ENCODE measurements at places on chromosomes 3 and 15. TPM values are rescaled to one million over a fixed set of nuclear protein-coding genes. Genes with fewer than 3 reads are reported as not detected.
A peak's percentile ranks its signal among the peaks of the same experiment; 100 is the strongest.

DNA sequence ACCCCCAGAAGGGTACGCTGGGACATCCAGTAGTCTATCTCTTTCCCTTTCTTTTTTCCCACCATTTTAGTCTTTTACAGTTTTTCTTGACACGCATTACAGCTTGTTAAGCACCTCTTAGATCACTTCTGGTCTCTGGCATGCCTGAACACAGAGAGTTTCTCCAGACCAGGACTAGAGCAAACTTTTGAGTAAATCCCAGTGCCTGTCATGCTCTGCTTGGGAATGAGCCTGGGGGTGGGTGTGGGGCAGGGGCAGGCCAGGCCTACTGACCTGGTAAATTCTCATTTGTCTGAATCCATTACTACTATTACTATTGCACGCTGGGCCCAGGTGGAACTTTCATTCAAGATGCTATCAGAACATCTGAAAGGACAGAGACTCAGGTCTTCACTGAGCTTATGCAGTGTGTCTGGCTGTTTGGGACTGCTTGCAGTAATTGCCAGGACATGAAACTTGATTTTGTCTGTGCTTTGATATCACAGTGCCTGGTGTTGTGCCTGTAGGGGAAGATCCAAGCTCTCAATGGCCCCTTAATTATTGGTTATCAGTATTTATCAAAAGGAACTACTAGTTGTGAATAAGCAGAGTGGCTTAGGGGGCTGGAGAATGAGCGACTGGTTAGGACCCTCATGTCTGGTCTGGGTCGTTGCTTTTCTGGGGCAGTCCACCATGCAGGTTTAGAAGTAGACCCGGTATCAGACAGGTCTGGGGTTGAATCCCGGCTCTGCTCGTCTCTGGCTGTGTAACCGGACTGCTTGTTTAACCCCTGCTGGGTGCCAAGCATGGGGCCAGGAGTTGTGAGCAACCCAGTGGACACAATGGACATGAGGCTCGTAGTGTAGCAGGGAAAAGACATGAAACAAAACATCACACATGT, 196.1 kb upstream of the TLE3 start:
- H3K4me3 ChIP-seq: no peak overlapping the region
- H3K36me3 ChIP-seq: no peaks in the 10 kb centered on the region
- no peak for DNase-seq
- peaks cover 8% of the 10 kb centered on the region for H3K4me1 ChIP-seq
- H3K27me3 ChIP-seq: no peaks in the 10 kb centered on the region

Gene GOLGA6A
- not detected for total RNA-seq

Gene PIERCE2
- 0.85 TPM for total RNA-seq

DNA sequence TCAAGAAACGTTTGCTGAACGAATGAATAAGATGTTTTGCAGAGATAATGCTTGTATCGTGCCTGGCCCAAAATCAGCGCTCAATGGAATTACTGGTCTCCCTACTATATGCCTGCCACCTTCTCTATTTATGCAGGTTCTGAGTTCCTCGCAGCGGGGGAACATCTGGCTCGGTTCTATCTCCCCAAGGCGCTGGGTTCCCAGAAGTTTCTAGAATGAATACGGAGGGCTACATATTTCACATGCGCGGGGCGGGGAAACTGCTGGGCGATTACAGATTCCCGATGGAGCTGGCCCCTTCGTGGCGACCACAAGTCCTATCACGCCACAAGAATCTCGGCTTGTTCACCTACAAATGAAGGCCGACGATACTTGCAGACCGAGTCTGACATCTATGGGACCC, 411 bp upstream of the EIF2B5 start:
- peak overlapping the region; percentile 96 for H3K4me3 ChIP-seq
- H3K36me3 ChIP-seq: no peaks in the 10 kb centered on the region
- peak overlapping the region; percentile 91 for H3K27ac ChIP-seq

GRCh38 chr3:12194209-12194608, 35.5 kb upstream of the TIMP4 start:
- H3K36me3 ChIP-seq: no peaks in the 10 kb centered on the region
- no peak for DNase-seq
- H3K4me3 ChIP-seq: no peak overlapping the region
- no peaks in the 10 kb centered on the region for H3K27me3 ChIP-seq
- no peaks in the 10 kb centered on the region for H3K4me1 ChIP-seq
- no peak overlapping the region for H3K27ac ChIP-seq

DNA sequence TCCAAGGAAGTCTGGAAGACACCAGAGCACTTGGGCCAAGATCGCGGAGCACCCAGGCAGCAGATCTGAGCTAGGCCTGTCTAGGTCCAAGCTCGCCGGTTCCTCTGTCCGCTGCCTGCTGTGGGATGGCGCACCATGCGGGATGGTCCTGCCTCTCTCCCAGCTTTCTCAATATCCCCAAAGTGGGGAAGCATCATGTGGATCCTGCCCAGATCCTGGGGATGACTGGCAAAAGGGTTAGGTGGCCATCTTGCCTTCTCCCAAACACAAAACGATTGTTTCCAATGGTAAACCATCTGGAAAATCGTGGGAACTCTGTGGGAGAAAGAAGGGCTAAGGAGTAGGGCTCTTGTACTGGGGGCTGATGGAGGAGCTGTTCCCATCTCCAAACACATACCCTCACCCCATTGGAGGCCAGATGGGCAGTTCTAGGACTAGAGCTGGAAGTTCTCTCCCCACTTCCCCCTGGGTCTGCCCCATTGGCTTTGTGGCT, 8.9 kb downstream of the PRKCD start:
- no peaks in the 10 kb centered on the region for H3K36me3 ChIP-seq
- H3K27ac ChIP-seq: no peak overlapping the region
- H3K4me1 ChIP-seq: peaks cover 48% of the 10 kb centered on the region
- no peak for DNase-seq
- no peak overlapping the region for H3K4me3 ChIP-seq
- H3K27me3 ChIP-seq: no peaks in the 10 kb centered on the region

Gene CCR1
- 31.1 TPM for total RNA-seq

Gene ALDH1L1
- total RNA-seq: 66.2 TPM

- H3K27ac ChIP-seq: peak overlapping the region; percentile 91
- H3K27me3 ChIP-seq: no peaks in the 10 kb centered on the region
- peak overlapping the region; percentile 72 for H3K4me3 ChIP-seq
- no peak for DNase-seq
These were observed 13.1 kb downstream of the TNK2 start for GRCh38 chr3:195895078-195895860.

GRCh38 chr3:128083980-128084674, 31.9 kb downstream of the SEC61A1 start:
- H3K4me3 ChIP-seq: no peak overlapping the region
- peaks cover 4% of the 10 kb centered on the region for H3K36me3 ChIP-seq
- no peaks in the 10 kb centered on the region for H3K27me3 ChIP-seq
- peak; percentile 76 for DNase-seq
- peak overlapping the region; percentile 36 for H3K27ac ChIP-seq

Gene CHDH
- total RNA-seq: 5.2 TPM

Gene GPR176
- total RNA-seq: 7.3 TPM

Gene ZNF35
- total RNA-seq: 5.5 TPM

- no peaks in the 10 kb centered on the region for H3K27me3 ChIP-seq
- no peaks in the 10 kb centered on the region for H3K4me1 ChIP-seq
- H3K4me3 ChIP-seq: no peak overlapping the region
- no peak overlapping the region for H3K27ac ChIP-seq
- DNase-seq: no peak
These were observed 21.3 kb upstream of the LRRC58 start for GRCh38 chr3:120370463-120370862.

DNA sequence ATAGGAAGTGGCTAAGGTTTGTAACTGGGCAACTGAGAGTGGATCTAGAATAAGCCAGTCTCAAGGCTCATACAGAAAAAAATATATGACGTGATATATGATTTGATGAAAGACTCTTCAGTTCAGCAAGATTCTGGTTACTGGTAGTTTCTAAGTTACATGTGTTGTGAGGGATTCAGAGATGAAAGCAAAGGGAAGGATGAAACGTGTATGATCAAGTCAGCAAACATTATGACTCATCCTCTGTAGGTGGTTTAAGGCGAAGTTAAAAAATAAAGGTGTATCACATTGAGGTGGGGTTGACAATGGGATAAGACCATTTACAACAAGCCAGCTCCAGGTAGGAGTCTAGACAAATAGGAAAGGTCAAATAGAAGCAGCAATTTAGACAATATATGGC, 16.2 kb downstream of the TERC start:
- no peaks in the 10 kb centered on the region for H3K36me3 ChIP-seq
- H3K27me3 ChIP-seq: no peaks in the 10 kb centered on the region
- H3K4me1 ChIP-seq: no peaks in the 10 kb centered on the region
- H3K4me3 ChIP-seq: no peak overlapping the region

Gene MESP1
- 5.3 TPM for total RNA-seq

- H3K4me3 ChIP-seq: no peak overlapping the region
- no peak for DNase-seq
- H3K27me3 ChIP-seq: no peaks in the 10 kb centered on the region
- H3K4me1 ChIP-seq: no peaks in the 10 kb centered on the region
These were observed 314.5 kb downstream of the TLE3 start for GRCh38 chr15:69783211-69783610.

DNA sequence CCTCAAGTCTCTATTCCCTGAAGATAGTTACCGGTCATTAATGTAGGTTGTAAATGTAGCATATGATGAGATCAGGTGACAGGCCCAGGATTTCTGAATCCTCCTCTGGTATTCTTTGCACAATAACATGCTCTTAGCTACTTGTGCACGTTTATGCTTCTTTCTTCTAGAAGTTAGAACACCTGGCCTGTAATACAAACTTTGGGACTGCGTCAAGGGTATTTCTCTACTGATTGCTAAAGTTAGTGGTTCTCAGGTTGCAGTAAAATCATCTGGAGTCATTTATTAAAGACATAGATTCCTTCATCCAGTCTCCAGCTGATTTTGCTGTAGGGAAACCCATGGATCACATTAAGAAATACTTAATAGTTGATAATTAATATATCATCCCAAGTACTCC, 48.0 kb downstream of the UNC13C start:
- DNase-seq: no peak
- H3K36me3 ChIP-seq: no peaks in the 10 kb centered on the region
- no peak overlapping the region for H3K4me3 ChIP-seq
- H3K4me1 ChIP-seq: no peaks in the 10 kb centered on the region
- H3K27ac ChIP-seq: no peak overlapping the region
- no peaks in the 10 kb centered on the region for H3K27me3 ChIP-seq

DNA sequence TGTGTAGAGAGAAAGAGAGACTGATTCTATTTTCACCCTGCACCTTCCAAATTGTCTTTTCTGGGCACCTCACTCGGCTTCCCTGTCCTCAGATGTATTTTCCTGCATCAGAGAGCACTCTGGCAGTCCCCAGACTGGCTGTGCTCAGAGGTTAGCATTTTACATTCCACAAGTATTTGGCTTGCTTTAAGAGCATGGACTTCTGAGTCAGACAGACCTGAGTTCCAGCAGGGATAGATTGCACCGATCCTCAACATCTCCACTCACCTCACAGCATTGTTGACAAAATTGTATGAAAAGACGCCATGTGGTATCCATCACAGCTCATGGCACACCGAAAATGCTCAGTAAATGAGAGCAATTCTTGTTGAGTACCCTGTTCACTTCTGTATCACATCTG, 45.6 kb downstream of the SST start:
- no peaks in the 10 kb centered on the region for H3K36me3 ChIP-seq
- H3K27ac ChIP-seq: no peak overlapping the region
- DNase-seq: no peak
- H3K27me3 ChIP-seq: no peaks in the 10 kb centered on the region

DNA sequence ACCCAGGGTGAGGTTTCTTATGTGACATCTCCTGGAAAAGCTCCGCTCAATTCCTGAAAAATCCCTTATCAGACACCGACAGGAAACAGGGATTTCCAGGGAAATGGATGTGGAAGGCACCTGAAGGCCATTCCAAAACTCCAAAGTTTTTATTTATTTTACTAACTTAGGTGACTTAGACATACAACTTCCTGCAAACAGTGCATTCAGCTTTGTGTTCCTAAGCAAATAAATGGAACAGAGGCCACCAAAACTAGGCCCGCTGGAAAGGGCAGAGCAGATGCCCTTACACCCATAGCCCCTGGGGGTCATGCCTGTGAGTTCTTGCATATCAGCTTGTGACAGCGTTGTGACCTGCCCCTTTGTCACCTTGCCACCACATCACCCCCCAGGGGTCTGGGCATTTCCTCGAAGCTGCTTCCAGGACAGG, 239.4 kb downstream of the XXYLT1 start:
- H3K27me3 ChIP-seq: no peaks in the 10 kb centered on the region
- no peaks in the 10 kb centered on the region for H3K36me3 ChIP-seq
- no peak overlapping the region for H3K4me3 ChIP-seq

DNA sequence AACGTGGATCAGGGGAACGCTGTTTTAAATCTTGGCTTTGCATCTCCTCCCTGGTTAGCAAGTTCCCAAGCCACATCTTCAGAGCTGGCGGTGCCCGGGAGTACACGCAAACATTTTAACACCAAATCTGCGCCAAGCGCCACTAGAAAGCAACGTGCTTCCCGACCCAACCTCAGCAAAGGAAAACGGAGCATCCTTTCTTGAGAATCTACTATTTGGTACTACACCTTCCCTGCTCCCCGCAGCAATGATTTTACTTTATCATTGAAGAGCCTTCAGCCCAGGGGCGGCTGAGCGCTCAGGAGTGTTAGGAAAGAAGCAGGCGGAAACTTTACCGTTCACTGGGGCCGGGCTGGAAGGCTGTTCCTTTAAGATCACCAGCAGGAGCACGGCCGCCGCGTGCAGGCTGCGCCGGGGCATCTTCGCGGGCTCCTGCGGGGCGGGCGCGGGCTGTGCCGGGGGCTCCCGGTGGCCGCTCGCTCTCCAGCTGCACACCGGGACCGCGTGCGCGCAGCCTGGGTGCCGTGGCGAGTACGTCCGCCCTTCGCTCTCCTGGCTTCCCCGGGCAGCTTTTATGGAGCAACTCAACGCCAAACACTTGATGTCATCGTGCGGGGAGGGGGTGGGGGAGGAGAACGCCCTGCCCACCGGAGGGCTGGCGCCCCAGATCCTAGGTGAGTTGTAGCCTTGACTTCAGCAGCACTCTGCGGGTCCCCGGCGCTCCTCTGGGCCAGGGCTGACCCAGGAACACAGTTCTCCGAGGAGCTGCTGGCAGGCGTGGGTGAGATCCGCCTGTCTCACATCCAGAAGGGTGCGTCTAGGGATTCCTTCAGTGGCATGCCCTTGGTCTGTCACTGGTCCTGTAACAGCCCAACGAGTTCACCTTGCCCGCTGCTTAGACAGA, at the start of gene CA12:
Gene CA12 (minus strand): TSS at position 546 of the 904 bp plus-strand sequence. CDS start 126 bp downstream, at position 420.
- peak within 1 kb of the TSS; percentile 61 for H3K4me3 ChIP-seq
- peak; percentile 34 for DNase-seq
- H3K27me3 ChIP-seq: peaks cover 29% of the 10 kb centered on the region
- H3K4me1 ChIP-seq: peaks cover 11% of the 10 kb centered on the region
- H3K27ac ChIP-seq: no peak within 1 kb of the TSS
- H3K36me3 ChIP-seq: no peaks in the 10 kb centered on the region
